ENCODE measurements at places on chromosomes 13 and 19. TPM values are rescaled to one million over a fixed set of nuclear protein-coding genes. Genes with fewer than 3 reads are reported as not detected.

Gene ERICH4
- total RNA-seq: not detected

Gene NUDT19
- 15.8 TPM for total RNA-seq

Gene USHBP1
- not detected for total RNA-seq

Gene NKPD1
- total RNA-seq: not detected

Gene CGB3
- total RNA-seq: not detected

Gene FBL
- total RNA-seq: 315 TPM

Gene COL5A3
- total RNA-seq: 2.6 TPM

Gene CEACAM16
- not detected for total RNA-seq

Gene LILRB5
- total RNA-seq: not detected

Gene PLA2G4C
- not detected for total RNA-seq

Gene ZNF814
- 26.4 TPM for total RNA-seq

Gene RNF113B
- total RNA-seq: 0.23 TPM

Gene HCST
- total RNA-seq: not detected

Gene CCDC169
- total RNA-seq: 0.74 TPM

Gene TEX26
- total RNA-seq: not detected

Gene CCL25
- total RNA-seq: not detected

Gene ZNF610
- not detected for total RNA-seq

Gene C19orf81
- 5.2 TPM for total RNA-seq

Gene LPAR6
- 3.3 TPM for total RNA-seq

Gene ZNF229
- 9.8 TPM for total RNA-seq

Gene ARHGAP45
- total RNA-seq: 12.4 TPM

Gene SERPINE3
- not detected for total RNA-seq

Gene KLK12
- not detected for total RNA-seq

Gene ALG11
- total RNA-seq: 15.0 TPM

Gene CEACAM1
- total RNA-seq: 0.30 TPM

Gene CADM4
- 105 TPM for total RNA-seq

Gene LGALS4
- total RNA-seq: 0.57 TPM

Gene CNN1
- total RNA-seq: not detected

Gene MBD3
- 122 TPM for total RNA-seq

Gene EFNB2
- total RNA-seq: 13.7 TPM

Gene LILRB3
- total RNA-seq: not detected

Gene B3GNT8
- total RNA-seq: not detected

Gene DYRK1B
- total RNA-seq: 8.9 TPM

Gene IZUMO2
- total RNA-seq: not detected
